ENCODE measurements at places on chromosomes 16 and 17.

DNA sequence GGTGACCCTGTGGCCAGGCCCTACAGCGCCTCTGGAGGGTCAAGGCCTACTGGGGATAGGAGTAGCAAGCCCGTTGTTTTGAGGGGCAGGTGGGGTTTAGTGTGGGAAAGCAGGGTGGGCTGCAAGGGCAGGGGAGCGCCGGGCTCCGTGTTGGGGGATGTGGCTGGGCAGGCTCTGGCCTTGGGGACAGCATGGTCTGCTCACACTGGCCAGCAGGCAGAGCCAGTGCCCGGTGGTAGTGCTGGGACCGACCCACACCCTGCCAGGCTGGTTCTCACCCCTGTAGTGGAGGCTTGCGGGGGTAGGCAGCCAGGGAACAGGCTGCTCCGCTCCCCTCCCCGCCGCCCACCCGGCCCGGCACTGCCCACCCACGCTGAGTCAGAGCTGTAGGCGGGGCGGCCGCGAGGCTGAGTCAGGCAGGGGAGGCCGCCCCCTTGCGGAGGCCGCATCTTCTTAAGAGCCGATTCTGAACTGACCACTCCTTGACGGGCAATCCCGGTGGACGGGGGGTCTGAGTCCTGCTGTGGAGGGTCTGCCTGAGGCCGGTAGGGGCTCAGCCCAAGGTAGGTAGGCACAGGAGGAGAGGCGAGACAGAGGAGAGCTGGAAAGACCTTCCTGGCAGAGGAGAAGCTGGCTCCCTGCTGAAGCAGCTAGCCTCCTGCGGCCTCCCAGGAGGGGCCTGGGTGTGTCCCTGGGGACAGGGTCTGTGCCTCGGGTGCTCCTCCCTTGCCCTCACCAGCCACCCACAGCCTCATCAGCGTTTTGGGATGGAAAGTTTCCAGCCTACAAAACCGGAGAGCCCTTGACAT, 62.4 kb downstream of the BAIAP2 start:
- DNase-seq: no peak

- no peak for DNase-seq
Observed at GRCh38 chr17:64392300-64392699, 1.6 kb upstream of the PECAM1 start.

DNA sequence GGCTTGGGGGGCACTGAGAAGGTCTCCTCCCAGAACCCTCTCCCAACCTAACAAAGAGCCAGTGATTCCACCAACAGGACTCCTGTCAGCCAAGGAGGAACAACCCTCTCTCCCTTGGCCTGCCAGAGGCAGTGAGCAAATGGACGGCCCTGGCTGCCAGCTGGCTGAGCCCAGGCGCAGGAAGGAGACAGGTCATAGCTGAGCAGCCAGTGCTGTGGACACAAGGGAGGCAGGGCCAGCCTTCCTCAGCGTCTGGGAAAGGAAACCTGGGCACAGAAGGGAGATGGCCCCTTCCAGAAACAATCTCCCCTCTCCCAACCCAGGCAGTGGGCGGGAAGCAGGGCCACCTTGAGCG, 2.1 kb downstream of the MPO start:
- DNase-seq: no peak

DNA sequence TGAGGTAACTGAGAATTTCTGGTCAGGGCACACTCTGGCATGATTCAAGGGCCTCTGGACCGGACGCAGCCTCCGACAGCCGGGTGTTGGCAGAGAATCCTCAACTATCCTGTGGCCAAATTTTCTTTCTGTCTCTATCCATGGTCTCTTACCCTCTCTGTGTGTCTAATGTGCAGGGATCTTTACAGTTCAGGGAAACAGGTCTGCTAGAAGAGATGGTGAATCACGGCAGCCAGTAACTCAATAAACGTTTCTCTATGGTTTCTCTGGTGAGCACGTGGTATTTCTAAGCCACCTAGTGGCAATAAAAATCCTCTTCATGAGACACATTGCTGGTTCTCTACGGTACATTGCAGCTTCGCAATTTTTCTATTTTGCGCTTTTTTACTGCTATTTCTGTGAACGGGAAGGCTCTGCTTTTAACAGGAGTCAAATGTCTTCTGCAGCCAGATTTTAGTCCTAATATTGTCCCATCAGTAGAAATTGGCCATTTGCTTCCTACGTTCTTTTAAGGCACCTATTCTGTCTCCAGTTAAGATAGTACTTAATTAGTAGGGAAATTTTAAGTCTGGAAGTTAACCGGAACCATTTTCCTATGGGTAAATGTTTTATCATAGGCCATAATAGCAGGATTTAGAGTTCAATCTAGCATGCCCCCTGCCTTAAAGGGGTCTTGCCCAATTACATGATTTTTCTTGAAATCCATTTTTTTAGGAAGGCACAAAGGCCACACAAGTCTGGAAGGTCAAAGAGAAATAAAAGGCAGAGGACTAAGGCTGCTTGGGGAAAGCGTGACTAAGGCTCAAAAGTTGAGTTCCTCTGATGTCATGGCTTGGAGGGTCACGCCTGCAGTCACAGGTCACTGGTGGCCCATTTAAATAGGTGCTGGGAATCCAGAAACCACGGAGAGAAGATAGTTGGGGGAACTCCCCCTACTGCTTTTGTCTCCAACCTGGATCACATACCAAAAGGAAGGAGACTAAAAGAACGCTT, 31.5 kb downstream of the QPRT start:
- no peak for DNase-seq

DNA sequence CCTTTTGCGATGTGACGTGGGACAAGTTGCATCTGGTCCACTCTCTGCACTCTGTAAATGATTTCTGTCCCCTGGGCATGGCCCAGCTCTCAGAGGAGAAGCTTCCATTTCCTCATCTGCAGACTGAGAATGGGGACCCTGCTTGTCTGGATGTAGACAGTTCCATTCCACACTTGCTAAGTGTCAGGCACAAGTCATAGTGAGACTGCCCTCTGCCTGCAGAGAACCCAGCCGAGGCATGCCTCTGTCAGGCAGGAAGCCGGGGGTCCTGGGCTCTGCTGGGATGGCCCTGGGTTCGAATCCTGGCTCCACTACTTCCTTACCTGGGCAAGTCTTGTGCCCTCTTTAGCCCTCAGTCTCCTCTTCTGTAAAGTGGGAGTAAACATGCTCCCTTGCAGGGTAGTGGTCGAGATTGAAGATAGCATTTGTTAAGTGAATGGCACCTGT, 4.1 kb downstream of the MAP2K3 start:
- no peak for DNase-seq
